ENCODE measurements at places on chromosomes 1 and 21.

- no peak for DNase-seq
These were observed 8.8 kb upstream of the NLRP3 start for GRCh38 chr1:247407180-247407616.

GRCh38 chr1:51973587-51974474 is 16.7 kb downstream of the RAB3B start:
- DNase-seq: no peak

- DNase-seq: no peak
These were observed 5.2 kb upstream of the OTUD7B start for GRCh38 chr1:150015651-150016131.

DNA sequence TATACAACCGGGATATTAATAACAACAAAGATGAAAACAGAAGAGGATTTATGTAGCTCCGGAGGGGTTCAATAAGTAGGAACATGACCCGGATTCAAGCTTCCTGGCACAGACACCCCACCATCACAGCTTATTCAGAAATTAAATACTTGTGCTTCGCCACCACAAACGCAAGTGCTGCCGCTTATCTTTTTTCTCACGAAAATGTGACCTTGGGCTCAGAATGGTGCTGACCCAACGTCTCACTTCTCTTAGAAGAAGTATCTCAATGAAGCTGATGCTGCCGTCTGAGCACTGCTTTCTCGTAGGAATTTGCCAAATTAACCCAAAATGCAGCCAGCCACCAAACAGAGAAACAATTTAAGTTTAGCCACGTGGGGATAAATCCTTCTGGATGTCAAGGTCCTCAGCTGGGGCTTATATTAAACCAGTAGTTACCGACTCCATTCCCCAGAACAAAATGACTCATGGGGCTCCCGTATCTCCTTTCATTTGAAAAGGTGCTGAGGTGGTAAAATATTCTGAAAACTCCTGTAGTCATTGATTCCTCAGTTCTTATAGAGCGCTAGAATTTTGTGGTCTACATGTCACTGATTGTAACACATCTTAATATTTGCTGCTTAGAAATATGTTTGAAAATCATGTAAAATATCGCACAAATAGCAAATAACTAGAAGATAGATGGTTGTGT is 466.7 kb downstream of the SMYD3 start:
- no peak for DNase-seq

GRCh38 chr1:10734375-10734774 is 62.1 kb downstream of the CASZ1 start:
- no peak for DNase-seq

GRCh38 chr1:54814126-54814498 is 13.0 kb upstream of the TTC22 start:
- DNase-seq: no peak

GRCh38 chr1:21357161-21357560 is 66.9 kb upstream of the ECE1 start:
- DNase-seq: no peak

- no peak for DNase-seq
These were observed 12.9 kb downstream of the STX12 start for GRCh38 chr1:27785781-27786455.

- no peak for DNase-seq
These were observed 2.8 kb upstream of the TEX35 start for GRCh38 chr1:178510155-178510554.

DNA sequence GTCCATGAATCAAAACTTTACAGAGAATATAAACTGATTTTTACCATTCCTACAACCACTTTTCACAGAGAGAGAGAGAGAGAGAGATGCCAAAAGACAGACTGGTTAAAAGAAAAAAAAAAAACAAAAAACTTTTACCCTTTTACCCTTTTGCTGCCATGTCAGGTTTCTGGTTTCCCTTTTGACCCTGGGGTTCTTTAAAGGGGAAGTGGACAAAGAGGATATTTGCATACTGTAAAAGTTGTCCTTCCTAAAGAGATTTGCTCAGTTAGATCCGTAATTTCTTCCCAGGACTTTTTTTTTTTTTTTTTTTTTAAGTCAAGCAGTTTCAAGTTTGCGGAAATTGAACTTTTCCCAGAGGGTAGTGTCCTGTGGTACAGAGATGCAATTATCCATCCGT is 287.8 kb upstream of the RGS18 start:
- no peak for DNase-seq

DNA sequence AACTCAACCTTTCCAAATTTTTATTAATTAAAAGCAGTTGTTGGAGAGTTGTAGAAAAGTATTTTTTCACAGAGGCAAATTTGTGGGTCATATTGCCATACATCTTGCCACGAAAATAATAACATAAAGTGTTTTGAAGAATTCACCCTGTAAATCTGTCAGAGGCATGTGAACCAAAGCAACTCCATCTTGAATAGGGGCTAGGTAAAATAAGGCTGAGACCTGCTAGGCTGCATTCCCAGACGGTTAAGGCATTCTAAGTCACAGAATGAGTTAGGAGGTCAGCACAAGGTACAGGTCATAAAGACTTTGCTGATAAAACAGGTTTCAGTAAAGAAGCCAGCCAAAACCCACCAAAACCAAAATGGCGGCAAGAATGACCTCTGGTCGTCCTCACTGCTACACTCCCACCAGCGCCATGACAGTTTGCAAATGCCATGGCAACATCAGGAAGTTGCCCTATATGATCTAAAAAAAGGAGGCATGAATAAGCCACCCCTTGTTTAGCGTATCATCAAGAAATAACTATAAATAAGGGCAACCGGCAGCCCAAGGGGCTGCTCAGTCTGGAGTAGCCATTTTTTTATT is 4.4 kb upstream of the CNN3 start:
- no peak for DNase-seq

- peak; percentile 85 for DNase-seq
These were observed 271.0 kb downstream of the TRABD2B start for GRCh38 chr1:47725992-47726855.

DNA sequence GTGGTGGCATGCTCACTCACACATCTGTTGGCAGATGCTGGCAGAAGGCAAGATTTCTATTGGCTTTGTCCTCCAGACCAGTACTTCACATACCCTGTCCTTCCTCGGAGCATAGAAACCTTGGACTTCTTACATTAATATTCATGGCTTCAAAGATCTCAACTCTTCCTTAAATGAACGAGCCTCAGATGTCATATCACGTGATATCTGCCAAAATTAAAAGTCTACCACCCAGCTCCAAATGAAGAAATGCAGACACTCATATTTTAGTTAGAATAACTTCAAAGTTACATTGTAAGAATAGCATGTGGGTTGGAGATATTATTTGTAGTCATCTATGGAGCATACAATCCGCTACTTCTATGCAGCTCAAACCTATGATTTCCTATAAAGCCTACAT is 1994.9 kb downstream of the NCAM2 start:
- no peak for DNase-seq

GRCh38 chr1:211843507-211844298 is 13.1 kb upstream of the LPGAT1 start:
- DNase-seq: no peak

GRCh38 chr1:6353619-6353954 is 40.0 kb downstream of the ACOT7 start:
- DNase-seq: no peak

GRCh38 chr1:187474336-187474735 is 645.6 kb downstream of the PLA2G4A start:
- no peak for DNase-seq

DNA sequence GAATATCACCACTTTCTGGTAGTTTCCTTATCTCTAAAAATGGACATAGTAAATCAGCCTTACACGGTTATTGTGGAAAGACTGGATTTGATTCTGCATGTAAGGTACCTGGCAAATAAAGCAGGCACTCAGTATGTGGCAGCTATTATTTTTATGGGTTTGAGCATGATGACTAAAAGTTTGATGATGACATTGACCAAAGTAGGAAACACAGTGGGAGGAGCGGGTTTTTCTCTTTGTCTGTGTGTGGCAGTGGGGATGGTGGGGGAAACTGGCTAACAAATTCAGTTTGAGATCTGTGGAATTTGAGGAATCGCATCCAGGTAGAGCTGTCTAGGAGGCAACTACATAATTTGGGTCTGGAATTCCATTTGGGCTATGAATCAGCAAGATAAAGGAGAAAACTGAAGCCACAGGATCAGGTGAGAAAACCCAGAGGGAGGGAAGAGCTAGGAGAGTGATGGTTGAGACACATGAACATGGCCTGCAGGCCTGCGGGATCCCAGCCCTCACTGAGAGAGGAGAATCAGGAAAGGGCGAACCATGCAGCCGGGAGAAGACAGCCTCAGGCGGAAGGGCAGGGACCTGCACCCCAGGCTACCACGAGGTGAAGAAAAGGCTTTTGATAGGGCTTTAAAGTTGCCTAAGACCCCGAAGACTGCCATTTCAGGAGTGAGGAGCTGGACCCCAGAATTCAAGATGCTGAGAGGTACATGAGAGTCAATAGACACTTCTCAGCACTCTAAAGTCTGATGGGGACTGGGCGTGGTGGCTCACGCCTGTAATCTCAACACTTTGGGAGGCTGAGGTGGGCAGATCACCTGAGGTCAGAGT is 52.2 kb downstream of the MEF2D start:
- no peak for DNase-seq

- DNase-seq: no peak
These were observed 228.9 kb upstream of the RGS18 start for GRCh38 chr1:191929383-191929782.

DNA sequence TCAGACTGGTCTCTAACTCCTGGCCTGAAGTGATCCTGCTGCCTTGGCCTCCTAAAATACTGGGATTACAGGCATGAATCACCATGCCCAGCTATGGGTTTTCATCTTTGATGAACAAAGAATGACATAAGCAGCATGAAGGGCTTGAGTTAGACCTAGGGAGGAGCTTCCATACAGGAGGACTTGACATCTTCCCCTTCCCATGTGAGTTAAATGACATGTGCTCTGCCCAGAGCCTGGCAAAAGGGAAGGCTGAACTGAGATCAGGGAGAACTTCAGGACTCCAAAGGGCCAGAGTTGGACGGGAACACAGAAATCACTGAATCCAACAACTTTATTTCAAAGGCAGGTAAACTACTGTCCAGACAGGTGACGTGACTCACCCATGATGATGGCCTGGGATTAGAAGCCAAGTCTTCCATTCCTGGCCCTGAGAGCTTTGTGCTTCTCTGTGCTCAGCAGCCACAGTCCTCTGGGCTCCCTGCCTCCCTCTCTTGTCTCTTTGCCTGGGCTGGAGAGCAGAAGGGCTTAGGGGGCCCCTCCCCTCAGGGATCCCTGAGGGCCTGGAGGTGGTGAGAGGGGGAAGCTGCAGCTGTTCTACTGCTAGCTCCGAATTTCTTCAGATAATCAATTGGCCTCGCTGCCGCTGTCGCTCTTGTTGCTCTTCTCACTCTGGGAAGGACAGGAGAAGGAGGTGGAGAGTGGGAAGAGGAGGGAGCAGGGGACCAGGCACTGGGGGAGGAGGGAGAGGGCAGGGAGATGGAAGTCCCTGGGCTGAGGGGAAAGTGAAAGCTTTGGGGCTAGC is 7.6 kb downstream of the NHLH1 start:
- DNase-seq: no peak

GRCh38 chr1:31099293-31100032 is 33.9 kb upstream of the PUM1 start:
- no peak for DNase-seq
